ENCODE measurements at places on chromosomes 2 and 18. TPM values are rescaled to one million over a fixed set of nuclear protein-coding genes. Genes with fewer than 3 reads are reported as not detected.

- DNase-seq = peak; percentile 47
Measured at GRCh38 chr18:77899972-77900754, 650.5 kb downstream of the GALR1 start.

DNA sequence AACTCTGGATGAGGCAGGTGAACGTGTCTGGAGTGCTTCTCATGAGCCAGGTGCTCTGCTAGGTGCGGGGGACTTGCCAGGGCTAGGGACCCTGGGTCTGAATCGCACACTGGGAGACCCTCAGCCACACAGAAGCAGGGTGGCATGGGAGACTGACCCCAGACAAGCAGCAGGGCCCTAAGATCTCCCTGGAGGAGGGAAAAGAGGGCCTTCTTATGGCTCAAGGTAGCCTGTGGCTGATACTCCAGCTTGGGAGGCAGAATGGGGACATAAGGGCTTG is 12.8 kb upstream of the CIB4 start:
- DNase-seq = no peak

DNA sequence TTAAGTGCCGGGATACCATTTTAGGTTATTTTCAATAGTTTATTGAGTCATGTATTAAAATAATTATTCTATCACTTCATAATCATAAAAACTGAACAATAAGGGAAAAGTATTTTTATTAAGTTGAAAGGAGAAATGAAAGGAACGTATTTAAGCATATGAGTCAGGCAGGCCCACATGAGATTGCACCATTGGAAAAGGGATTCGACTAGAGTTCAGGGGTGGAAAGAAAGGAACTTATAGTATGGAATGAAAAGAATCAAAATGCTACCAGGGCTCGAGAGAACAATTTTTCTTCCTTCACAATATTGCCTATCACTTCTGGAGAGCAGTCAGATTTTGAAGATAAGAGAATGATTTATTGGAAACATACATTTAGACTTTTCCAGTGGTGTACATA is 516.5 kb upstream of the NETO1 start:
- DNase-seq = no peak

Gene M1AP
- polyA plus RNA-seq = 0.27 TPM

DNA sequence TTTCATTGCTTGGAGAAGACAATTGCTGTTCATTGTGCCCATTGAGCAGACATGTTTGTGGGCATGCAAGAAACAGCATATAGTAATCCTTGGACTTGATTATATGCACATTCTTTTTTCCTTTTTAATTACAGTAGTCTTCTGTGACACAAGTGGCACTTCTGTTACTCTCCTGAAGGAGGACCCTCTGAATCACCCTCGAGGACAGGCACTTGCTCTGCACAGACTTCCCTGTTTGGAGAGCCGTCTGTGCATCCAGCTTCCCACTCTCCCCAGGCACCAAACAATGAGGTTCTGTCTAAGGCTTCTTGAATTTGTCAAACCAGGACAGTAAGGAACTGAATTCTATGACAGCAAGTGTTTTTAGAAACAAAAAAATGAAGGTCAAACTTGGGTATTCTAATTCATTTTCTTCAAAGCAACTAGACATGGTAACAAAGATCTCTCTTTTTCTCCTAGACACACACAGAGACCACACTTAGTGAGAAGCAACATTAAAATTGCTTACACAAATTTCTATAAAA is 844.6 kb upstream of the ID2 start:
- no peak for DNase-seq

Gene FAM237A
- polyA plus RNA-seq = not detected

Gene REG3G
- not detected for polyA plus RNA-seq

DNA sequence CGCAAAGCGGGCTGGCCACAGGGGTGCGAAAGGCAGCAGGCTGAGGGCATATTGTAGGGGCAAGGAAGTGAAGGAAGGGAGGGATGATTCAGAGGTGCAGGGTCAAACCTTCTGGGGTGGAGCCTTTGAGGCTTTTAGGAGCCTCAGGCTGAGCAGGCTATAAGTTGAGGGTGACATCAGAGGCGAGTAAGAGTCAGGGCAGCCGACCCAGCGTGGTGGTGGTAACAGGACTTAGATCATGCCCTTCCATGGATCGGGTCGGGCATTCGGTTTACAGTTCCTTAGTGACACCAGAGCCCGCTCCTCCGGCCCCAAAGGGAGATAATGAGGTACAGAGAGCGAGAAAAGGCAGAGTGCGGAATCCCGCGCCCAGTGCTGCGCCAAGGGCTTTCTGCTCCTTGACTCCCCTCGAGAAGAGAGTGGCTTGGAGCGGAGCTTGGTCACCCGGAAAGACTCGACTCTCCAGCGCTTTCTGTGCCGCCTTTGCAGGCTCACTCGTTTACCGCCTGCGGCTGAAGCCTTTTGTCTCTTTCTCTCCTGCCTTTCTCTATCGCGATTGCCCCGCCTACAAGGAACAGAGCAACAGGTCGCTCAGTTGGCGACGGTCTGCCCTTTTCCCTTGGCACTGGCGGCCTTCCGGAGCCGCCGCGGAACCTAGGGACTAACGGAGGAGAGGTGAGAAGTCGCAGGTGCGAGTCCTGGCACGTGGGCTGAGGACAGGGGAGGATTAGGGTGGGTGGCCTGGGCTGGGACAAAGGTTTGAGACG is 720 bp downstream of the LBX2 start:
- peak; percentile 19 for DNase-seq

- no peak for DNase-seq
Measured at GRCh38 chr2:166764216-166764615, 124.1 kb upstream of the XIRP2 start.

Gene KHK
- 1.5 TPM for polyA plus RNA-seq

Gene SP3
- 66.5 TPM for polyA plus RNA-seq

DNA sequence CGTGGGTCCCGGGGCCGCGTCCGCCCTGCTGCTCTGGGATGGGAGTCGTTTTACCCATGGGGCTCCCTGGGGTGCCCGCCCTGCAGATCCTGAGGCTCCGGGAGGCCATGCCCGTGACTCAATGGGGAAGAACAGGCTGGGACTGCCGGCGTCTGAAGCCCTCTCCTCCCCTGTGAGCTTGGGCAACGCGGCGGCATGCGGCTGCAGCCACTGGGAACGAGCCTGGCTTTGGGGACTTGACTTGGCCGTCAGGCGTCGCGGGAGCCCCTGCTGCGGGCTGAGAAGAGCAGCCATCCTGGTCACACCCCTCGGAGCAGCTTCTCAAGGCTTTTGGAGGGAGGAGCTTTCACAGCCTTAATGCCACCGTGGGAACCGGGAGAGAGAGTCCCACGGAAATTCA is 126.9 kb upstream of the CTDP1 start:
- DNase-seq = no peak

DNA sequence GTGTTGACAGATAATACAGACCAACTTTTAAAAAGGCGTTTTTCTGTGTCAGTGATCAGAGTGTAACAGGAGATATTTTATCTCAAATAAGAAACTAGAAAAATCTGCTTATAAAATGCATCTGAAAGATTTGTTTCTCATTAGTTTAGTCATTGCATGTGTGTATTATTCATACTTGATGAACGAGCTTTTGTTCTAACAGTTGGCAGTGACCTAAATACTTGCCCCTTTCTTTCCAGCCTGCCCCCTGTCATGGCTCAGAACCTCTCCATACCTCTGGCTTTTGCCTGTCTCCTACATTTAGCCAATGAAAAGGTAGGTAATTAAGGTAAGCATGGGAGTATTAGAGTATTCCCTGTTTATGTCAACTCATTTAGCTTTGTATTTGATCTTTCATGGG is 33.6 kb downstream of the NCAPH start:
- no peak for DNase-seq

Gene ZNF532
- 69.8 TPM for polyA plus RNA-seq

DNA sequence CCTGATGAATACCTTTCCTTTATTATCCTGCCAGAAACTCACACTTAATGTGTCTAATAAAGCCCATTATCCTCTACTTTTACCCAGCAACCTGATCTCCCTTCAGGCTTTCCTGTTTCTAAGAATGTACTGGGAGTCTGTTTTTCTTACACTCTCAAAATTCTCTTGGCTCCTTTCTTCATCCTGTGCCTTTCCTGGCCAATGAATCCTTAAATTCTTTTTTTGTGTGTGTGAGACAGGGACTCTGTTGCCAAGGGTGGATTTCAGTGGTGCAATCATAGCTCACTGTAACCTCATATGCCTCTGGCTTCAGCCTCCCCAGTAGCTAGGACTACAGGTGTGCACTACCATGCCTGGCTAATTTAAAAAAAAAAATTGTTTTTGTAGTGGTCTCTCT is 72.7 kb downstream of the MAP2 start:
- DNase-seq = no peak

DNA sequence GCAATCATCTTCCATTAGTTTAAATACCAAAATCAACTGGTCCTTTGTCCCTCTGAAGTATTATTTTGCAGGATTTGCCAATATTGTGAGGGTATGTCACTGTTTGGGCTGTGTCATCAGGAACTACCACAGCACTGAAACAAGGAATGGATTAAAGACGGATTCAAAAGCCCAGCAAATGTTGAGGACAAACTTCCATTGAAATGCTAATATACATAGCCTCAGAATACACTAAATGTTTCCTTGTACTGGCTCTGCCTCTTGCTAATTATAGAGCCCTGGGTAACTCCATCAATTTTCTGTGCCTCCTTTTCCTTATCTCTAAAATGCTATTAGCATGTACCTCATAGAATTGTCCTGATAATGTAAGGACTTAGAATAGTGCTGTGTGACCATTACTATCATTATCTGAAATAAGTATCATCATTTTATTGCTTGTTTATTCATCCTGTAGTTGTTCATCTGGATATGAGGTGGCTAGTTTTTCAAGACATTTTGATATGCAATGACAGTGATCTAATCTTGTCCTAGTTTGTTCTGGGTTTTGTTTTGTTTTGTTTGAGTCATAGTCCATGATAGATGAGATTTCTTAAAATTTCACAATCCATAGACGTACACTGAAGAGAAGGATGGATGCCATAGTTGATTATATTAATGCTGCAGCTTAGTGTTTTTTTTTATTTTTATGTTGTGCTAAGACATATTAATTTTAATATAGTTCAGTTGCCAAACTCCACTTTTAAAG is 333.4 kb upstream of the KCNH7 start:
- no peak for DNase-seq

DNA sequence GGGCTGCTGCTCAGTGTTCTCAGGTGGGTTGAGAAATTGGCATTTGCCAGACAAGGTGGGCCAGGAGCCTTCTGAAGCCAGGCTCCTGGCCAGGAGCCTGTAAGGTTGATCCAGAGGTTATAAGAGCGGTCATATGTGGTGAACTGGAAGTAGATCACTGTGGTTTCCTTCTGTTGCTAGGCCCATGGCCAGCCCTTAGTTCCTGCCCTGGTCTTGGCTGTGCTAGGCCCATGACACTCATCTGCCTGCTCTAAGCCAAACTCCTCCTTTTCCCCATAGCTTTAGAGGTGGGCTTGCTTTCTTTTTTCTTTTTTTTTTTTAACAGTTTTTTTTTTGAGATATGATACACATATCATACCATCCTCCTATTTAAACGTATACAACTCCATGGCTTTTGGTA is 5.0 kb upstream of the MGAT5 start:
- DNase-seq = no peak

Gene NTSR2
- not detected for polyA plus RNA-seq

DNA sequence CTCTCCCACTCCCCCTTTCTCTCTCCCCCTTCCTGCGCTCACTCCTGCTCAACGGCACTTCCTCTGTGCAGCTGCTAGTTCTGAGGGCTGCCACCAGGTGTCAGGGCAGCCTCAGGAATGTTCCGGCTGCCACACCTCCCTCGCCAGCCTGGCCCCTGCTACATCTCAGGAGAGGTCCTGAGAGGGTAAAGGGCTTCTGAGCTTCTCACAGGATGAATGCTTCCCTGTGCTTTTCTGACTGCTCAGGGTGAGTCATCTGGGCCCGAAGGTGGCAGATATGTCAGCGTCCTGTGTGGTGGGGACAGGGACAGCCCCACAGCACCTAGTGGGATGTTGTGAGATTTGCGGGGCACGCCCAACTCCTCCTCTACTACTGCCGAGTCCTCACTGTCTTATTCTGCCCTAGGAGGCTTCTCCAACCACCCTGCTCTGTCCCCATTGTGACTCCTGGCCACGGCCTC is 49.0 kb downstream of the PLEKHB2 start:
- DNase-seq = peak; percentile 43

DNA sequence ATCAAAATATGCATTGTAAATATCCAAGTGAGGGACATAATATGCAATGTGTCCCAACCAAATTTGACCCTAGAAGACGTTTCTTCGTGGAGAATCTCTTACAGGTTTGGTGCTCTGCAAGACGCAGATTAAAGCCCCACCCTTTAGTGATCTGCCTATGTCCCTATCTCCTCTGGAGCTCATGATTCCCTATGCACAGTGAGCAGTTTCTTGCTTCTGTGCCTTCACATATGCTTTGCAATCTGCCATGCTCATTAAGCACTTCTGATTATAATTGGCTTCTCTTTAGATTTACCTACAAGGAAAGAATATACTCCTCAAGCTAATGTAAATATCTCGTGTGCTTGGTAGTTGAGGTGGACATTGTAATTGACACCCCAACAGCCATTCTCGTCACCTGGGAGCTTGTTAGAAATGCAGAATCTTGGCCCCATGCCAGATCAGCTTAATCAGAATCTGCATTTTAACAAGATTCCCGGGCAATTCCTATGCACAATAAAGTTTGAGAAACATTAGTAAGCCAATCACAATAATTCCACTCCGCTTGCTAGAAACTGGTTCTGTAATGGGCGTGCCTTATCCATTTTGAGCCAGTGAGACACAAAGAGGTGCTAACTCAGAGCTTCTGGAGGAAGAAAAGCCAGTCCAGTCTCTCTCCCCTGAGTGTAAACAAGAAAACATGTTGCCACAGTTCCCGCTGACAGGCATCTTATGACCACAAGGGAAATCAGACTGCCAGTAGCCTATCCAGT is 2.8 kb upstream of the PUM2 start:
- DNase-seq = no peak

Gene SFXN5
- polyA plus RNA-seq = 6.4 TPM

Gene DSC3
- 1.8 TPM for polyA plus RNA-seq

Gene RBFA
- polyA plus RNA-seq = 30.0 TPM

DNA sequence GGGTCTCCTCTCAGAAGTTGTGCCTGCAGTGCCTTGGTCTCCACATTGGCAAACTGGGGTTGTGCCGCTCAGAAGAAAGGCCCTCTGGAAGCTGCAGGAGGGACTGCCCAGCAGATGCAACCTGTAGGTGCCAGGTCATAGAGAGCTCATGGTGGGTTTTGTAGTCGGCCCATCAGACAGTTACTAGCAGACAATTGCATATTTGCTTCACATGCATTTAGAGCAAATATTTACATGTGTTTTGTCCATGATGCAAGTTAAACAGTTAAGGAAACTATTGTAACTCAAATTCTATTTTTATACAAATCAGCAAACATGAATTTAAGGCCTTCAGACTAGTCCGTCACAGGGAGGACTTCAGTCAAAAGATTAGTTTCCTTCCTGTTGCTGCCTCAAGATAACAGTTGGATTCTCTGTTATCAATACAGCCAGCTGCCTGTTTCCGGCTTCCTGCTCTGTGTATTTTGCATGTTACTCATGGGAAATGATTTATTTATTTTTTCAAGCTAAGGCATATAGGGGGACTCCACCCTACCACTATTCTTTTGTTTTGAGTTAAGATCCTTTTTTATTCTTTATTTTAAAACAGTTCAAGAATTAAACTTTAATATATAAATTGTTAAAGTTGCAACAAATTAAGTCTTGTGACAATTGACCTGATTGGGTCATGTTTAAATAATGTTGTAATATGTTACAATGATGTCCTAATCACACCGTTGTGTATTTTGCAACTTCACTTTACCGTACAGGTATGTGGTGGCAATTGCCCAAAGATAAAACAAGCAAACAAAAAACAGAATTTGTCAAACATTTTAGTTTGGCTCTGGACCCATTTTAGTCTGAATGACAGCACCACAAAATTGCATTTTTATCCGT is 133.5 kb downstream of the SPTBN1 start:
- DNase-seq = no peak

Gene FN1
- polyA plus RNA-seq = 373 TPM

Gene INHBB
- 0.90 TPM for polyA plus RNA-seq

GRCh38 chr18:45107425-45107824 is 426.7 kb downstream of the SETBP1 start:
- DNase-seq = no peak

Gene C2orf68
- 57.5 TPM for polyA plus RNA-seq
